ENCODE measurements at places on chromosomes 5 and 9. TPM values are rescaled to one million over a fixed set of nuclear protein-coding genes. Genes with fewer than 3 reads are reported as not detected.

The CHSY3 gene
- 0.37 TPM for total RNA-seq

DNA sequence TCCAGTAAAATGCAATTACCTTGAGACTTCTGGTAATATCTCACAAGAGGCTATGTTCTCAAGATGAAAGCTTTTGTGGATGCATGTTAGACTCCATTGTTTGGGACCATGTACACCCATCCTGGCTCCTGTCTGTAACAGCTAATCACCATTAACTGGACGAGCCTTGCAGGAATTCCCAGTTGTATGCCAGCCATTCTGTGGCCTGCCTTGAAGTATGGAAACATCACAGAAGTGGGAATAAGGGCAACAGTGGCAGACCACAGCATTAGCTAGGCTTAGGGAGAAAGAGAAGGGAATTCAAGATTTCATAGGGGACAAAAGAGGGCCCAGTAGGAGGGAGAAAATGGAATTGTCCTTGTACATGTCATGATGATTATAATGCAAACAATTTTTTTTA is 79.0 kb downstream of the RORB start:
- no peak for DNase-seq

- DNase-seq, result no peak
Measured at GRCh38 chr5:329768-330167, 8.3 kb downstream of the AHRR start.

- no peak for DNase-seq
Measured at GRCh38 chr5:66285343-66285922, 141.3 kb downstream of the SREK1 start.

DNA sequence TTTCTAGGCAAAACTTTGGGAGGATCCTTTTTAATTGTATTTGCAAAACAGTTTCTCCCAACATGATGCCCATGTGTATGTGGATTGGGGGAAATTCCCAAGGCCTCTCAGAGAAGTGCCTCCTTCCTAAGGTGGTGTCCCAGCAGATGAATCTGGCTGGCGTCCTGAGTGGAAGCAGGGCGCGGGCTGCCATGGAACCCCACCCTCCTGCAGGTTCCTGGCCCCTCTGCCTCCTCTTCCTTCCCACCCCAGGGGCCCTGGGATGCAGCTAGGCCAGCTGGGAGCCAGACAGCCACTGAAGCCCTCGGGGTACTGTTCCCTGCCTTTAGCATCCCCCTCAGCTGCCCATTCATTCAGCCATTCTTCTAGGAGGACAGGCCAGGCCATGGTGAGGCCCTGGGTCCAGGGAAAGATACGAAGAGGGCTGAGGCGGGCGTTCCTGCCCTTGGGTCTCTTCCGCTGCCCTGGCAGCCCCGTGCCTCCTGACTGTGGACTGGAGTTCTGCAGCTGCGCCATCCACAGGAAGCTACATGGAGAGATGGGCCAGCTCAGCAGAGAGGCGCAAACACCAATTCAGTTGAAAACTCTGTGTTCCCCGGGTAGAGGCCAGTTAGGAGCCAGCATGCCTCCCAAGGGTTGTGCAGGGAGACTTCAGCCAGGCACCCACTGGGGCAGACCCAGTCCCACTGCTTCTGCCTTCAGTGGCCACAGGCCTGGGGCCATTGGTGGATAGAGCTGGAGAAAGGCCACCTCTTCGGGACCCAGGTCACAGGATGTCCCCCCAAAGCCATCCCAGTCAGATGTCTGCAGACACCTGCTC is 36.5 kb downstream of the ADAMTS2 start:
- no peak for DNase-seq

DNA sequence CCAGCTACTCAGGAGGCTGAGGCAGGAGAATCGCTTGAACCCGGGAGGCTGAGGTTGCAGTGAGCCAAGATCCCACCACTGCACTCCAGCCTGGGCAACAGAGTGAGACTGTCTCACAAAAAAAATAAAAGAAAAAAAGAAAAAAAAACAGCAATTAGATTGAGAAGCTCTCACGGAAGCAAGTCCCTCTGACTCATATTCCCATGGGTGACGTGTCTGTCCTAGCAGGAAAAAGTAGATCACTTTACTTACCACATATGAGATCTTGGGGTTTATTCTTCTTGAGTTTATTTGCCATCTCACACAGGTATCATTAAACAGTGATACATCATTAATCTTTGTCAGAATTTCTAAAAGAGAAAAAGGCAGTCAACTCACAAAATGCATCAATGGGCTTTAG is 62.6 kb downstream of the SUSD1 start:
- DNase-seq, result no peak

The GAPT gene
- total RNA-seq, result not detected

The FGF18 gene
- total RNA-seq, result 0.94 TPM

- DNase-seq, result no peak
Measured at GRCh38 chr5:110838961-110839360, 100.2 kb downstream of the SLC25A46 start.

- DNase-seq, result no peak
Measured at GRCh38 chr5:158940977-158941376, 158.7 kb downstream of the EBF1 start.

DNA sequence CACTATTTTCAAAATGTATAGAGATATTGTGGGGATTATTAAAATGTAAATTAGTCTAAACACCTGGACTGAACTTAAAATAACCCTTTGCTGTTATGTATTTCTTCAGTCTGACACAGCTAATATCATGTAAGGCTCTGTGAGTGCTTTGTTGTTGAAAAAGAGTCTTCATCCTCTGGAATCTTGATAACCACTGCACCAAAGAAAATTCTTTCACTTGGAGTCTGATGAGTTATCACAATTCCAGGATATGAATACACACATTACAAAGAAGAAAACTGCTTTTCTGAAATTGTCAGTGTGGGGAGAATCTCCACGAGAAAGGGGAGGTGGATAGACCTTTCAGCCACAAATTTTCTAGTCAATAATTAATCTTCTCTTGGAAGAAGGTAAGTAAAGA is 42.3 kb upstream of the TARS1 start:
- no peak for DNase-seq

DNA sequence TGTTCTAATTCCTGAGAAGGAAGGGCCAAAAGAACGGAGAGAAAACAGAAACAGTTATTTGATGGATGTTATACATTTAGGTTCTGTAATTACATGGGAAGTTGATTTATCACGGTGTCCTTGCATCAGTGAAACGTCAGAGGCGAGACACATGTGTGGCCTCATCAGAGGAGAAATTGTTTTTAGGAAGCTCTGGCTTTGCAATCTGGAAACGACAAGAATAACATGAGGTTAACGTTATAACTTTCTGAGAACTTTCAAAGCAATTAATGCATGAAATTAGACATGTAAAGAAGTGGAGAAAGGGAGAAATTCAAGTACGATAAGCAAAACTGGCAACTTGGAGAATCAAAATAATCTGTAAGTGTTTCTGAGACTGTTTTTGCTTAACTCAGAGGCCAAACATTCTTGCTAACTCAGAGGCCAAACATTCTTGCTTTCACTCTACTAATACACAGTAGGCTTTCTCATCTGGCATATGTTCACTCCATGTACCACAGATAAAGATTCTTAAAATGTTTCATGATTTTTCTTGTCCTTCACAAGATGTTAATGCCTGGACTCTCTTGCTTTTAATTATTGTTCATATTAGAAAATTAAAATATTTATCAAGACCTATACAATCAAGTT is 933.0 kb downstream of the TLE4 start:
- no peak for DNase-seq

The PRDM9 gene
- not detected for total RNA-seq

DNA sequence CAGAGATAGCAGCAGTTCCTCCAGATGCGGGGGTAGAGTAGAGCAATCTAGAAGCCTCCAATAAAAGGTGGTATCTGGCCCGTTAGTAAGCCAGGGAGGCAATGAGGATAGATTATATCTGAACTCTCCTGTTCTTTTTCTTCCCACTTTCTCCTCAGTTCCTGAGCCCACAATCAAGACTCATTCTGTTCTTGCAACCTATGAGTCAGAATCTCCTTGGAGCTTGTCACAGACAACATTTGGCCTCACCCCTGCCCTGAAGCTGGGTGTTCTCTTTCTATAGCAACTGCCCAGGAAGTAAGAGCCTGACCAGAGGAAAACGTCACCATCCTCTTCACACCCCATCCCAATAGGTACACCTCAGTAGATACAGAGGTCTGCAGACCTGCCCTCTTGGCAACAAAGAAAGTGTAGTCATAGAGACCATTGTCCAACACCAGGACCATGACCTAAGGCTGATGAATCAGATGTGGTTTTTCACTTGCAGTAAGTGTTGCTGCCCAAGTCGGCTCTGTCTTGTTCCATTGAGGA is 76.3 kb upstream of the PCA3 start:
- DNase-seq, result no peak

The PCDHA5 gene
- 0.39 TPM for total RNA-seq

DNA sequence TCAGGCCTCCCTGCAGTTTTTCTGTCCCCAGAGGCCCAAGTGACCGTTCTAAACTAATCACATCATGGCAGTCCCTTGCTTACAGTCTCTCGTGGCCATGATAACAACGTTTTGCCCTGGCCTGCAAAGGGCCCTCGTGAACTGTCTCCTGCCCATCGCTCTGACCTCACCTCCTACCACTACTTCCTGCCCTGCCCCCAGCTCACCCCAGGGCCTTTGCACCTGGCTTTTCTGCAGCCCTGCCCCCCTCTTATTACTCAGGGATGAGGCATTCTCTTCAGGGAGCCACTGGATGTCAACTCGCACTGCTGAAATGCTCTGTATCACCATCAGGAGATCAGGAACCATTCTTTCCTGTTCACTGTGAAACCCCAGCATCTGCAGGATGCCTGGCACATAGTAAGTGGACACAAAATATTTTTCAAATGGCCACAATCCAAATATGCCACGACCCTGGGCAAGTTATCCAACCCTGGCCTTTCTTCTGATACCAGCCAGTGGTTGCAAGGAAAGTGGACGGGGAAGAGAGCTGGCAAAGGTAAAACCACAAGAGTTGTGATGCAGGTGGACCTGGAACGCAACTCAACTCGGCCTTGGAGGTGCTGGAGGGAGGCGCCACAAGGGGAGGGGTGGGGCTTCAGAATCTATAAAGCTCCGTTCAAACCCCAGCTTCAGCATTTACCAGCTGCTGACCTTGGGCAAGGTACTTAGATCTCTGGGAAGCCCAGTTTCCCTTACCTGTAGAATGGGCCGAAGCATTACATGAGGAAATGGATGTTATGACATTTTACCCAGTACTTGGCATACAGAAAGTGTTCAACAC is 1.7 kb downstream of the SNCB start:
- DNase-seq, result no peak

- no peak for DNase-seq
Measured at GRCh38 chr9:115627511-115627910, 509.6 kb upstream of the TNC start.

GRCh38 chr5:149671544-149671943 is 58.6 kb upstream of the PPARGC1B start:
- no peak for DNase-seq

The SLC6A3 gene
- 0.61 TPM for total RNA-seq

DNA sequence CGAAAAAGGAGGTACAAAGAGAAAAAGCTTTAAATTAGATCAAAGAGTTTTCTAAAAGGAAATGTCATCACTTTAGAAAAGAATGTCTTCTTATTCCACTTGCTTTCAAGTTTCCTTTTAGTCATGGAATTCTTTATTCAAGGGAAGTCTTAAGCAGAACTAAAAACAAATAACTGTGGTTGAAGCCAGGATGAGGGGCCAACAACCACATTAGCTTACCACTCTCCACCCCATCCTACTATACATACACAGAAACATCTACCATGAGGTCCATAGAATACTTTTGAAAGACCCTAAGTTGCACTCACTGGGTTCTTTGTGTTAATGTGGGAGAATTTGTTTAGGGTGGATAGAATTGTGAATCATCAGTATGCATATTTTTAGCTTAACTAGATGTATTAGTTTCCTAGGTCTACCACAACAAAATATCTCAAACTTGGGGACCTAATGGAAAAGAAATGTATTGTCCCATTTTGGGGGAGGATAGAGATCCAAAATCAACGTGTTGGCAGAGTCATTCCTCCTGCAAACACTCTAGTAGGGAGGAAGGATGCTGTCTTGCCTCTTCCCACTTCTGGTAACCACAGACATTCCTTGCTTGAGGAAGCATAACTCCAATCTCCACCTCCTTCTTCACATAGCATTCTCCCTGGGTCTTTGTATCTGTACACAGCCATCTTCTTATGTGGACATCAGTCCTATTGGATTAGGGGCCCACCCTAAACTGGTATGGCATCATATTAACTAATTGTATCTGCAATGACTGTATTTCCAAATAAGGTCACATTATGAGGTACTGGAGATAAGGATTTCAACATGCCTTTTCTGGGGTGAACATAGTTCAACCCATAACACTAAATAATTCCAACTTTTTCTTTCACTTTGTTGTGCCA is 239.4 kb downstream of the LURAP1L start:
- DNase-seq, result no peak

DNA sequence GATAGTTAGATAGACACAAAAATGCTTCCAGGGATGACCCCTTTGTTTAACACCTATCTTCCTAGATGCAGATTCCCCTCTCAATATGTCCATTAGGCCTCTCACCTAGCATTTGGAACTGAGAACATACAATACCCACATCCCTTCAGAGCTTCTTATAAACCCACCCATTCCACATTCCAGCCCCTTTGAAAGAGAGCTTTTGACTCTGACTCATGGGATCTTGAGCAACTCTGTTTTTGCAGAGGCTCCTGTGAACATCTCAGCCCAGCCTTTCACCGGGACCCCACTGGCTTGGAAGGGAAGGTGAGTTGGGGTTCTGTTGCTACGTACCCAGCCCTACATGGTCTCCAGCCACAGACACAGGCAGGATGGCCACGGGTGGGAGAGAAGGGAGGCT is 195.5 kb downstream of the FRMD3 start:
- DNase-seq, result no peak

DNA sequence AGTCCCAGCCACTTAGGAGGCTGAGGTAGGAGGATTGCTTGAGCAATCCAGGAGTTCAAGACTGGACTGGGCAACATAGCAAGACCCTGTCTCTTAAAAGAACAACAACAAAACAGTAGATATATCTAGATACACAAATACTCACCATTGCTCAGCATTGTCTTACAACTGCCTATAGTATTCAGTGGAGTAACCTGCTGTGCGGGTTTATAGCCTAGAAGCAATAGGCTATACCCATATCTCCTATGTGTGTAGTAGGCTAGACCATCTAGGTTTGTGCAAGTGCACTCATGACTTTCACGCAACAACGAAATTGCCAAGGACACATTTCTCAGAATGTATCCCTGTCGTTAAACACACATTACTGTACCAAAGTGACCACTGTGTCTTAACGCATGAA is 44.7 kb downstream of the SLIT3 start:
- no peak for DNase-seq

The TAF1L gene
- total RNA-seq, result not detected

The STRBP gene
- 74.0 TPM for total RNA-seq

DNA sequence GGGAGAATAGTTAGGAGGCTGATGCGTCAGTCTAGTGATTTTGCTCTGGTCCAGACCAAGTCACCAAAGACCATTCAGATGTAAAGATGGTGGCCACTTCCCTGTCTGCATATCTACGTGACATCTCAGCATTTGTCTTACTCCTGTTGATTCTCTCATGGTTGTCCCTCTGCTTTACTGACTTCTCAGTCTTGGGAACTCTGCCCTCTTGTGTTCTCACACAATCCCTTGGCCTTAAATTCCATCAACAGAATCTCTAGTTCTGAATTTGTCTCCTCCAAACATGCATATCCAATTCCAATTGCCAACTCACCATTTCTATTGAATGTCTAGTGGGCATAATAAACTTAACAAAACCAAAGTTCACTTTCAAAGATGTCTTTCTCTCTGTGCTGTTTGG is 147.8 kb downstream of the SLC24A2 start:
- DNase-seq, result no peak

The P4HA2 gene
- total RNA-seq, result 15.1 TPM

GRCh38 chr5:14286574-14287421 is 143.7 kb downstream of the TRIO start:
- DNase-seq, result no peak

The NME5 gene
- total RNA-seq, result 0.66 TPM

- no peak for DNase-seq
Measured at GRCh38 chr9:4887556-4887955, 94.8 kb downstream of the RCL1 start.

Measured in H9 (cell line).